ENCODE measurements at places on chromosomes 6 and 20. TPM values are rescaled to one million over a fixed set of nuclear protein-coding genes. Genes with fewer than 3 reads are reported as not detected.

GRCh38 chr20:60583741-60584140 is 625.5 kb downstream of the CDH26 start:
- no peak overlapping the region for H3K27ac ChIP-seq
- no peaks in the 10 kb centered on the region for H3K27me3 ChIP-seq
- DNase-seq, result no peak
- H3K36me3 ChIP-seq, result no peaks in the 10 kb centered on the region
- no peak overlapping the region for H3K4me3 ChIP-seq

GRCh38 chr6:33049323-33050013 is 24.0 kb downstream of the HLA-DPA1 start:
- no peak overlapping the region for H3K4me3 ChIP-seq
- H3K27ac ChIP-seq, result no peak overlapping the region
- no peaks in the 10 kb centered on the region for H3K36me3 ChIP-seq
- peaks cover 2% of the 10 kb centered on the region for H3K27me3 ChIP-seq

- DNase-seq, result peak; percentile 30
- H3K4me1 ChIP-seq, result no peaks in the 10 kb centered on the region
- H3K27ac ChIP-seq, result no peak overlapping the region
- no peak overlapping the region for H3K4me3 ChIP-seq
Measured at GRCh38 chr6:166989427-166990032, 9.7 kb upstream of the CEP43 start.

GRCh38 chr20:391041-391711 is 10.6 kb downstream of the TRIB3 start:
- DNase-seq, result no peak
- H3K27me3 ChIP-seq, result peaks cover 2% of the 10 kb centered on the region
- H3K4me1 ChIP-seq, result no peaks in the 10 kb centered on the region
- H3K36me3 ChIP-seq, result peaks cover 35% of the 10 kb centered on the region

GRCh38 chr6:7528565-7528964 is 12.9 kb upstream of the DSP start:
- DNase-seq, result no peak
- H3K27ac ChIP-seq, result no peak overlapping the region
- peaks cover 4% of the 10 kb centered on the region for H3K4me1 ChIP-seq
- H3K36me3 ChIP-seq, result no peaks in the 10 kb centered on the region
- no peaks in the 10 kb centered on the region for H3K27me3 ChIP-seq

DNA sequence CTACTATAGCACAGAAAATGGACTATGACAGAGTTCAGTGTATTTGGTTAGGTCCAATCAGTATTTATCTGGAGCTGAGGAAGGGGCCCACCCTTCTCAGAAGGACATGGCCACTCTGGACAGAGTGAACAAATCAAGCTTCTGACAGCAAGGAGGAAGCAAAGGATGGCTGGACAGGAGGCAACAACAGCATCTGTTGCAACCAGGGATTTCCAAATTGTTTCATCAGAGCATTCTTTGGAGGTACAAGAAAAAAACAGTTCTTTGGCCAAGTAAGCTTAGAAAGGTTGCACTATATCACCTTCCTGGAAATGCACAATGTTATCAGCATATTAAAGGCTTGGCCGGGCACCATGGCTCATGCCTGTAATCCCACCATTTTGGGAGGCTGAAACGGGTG is 118.7 kb upstream of the SLC22A16 start:
- no peaks in the 10 kb centered on the region for H3K36me3 ChIP-seq
- H3K27me3 ChIP-seq, result no peaks in the 10 kb centered on the region
- no peak for DNase-seq
- no peaks in the 10 kb centered on the region for H3K4me1 ChIP-seq
- H3K27ac ChIP-seq, result no peak overlapping the region
- no peak overlapping the region for H3K4me3 ChIP-seq

DNA sequence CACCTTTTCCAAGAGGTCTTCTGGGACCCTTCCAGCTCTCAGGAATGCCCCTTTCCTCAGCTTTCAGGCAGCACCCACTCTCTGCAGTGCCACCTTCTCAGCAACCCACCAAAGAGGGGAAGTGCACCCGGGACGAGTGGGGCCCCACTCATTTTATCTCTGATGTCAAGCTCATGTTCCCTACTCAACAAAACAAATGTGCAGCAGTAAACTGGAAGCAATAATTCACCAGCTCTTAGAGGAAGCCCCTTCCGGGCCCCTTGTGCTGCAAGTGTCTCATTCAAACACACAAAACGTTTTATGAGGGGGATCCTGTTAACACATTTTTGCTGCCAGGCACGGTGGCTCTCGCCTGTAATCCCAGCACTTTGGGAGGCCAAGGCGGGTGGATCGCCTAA is 13.6 kb downstream of the GFOD1 start:
- no peak for DNase-seq
- peaks cover 38% of the 10 kb centered on the region for H3K36me3 ChIP-seq
- H3K27me3 ChIP-seq, result peaks cover 1% of the 10 kb centered on the region
- peaks cover 16% of the 10 kb centered on the region for H3K4me1 ChIP-seq
- H3K27ac ChIP-seq, result no peak overlapping the region

DNA sequence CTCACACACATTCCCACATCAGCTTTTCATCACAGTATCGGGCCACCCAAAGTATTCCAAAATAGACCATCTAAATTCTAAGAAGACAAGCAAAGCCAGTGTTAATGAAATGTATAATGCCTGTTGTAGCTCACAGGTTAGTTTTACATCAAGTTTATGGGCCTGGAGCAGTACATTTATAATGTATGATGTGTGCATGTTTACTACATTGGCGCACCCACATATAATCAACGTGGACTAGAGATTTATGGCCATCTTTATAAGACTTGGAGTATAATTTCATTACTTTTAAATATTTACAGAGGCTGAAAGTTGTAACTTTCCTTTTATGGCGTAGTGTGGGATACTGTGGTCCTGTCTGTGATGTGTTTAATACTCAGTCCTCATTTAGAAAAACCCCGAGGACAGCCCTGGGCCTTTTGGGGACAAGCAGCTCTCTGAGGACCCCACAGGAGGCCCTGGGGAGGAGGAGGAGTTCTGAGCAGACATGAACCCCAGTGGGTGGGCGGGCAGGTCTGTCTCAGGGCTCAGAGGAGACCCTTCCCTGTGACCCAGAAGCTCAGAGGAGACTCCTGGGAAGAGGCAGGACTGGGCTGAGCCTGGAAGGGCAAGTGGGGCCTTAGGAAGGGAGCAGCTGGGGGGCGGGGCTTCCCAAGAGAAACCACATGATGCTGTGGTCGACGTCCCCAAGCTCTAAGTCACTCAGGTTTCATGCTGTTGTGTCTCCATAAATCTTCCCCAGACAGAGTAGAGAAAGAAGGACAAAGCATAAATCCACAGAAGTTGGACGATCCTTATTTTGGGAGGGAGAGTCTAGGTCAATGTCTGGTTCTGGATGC is 232.1 kb downstream of the PREX1 start:
- H3K36me3 ChIP-seq, result no peaks in the 10 kb centered on the region
- H3K4me1 ChIP-seq, result no peaks in the 10 kb centered on the region
- H3K4me3 ChIP-seq, result no peak overlapping the region

GRCh38 chr6:149212892-149213801 is 104.4 kb upstream of the TAB2 start:
- no peaks in the 10 kb centered on the region for H3K36me3 ChIP-seq
- H3K4me1 ChIP-seq, result peaks cover 9% of the 10 kb centered on the region
- H3K4me3 ChIP-seq, result no peak overlapping the region
- DNase-seq, result no peak
- H3K27me3 ChIP-seq, result no peaks in the 10 kb centered on the region

DNA sequence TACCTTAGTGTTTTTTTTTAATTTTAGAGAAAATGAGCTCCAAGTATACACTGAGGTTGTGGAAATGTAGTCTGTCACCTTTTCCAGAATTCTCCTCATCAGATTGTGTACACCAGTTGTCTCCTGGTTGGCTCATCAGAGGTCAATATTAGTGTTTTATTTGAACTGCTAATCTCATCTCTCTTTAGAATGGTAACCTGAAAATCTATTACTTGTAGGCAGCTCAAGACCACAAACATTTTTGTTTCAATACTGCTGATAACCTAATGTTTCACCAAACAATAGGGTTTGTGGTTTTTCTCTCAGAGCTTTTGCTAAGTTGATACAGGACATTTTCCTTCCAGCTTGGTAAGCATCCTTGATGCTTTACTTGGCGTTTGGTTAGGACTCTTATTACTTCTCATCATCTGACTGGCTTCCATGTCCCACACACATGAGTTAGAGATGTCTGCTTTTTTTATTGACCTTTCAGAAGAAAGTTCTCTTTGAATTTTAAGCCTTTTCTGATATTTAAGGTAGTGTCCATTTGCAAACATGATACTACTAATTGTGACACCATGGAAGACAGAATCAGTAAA is 15.1 kb downstream of the ADGRG6 start:
- H3K4me3 ChIP-seq, result no peak overlapping the region
- no peaks in the 10 kb centered on the region for H3K4me1 ChIP-seq
- H3K27me3 ChIP-seq, result no peaks in the 10 kb centered on the region
- no peak for DNase-seq

GRCh38 chr6:165884813-165885765 is 222.0 kb upstream of the PDE10A start:
- H3K4me1 ChIP-seq, result peaks cover 3% of the 10 kb centered on the region
- H3K27me3 ChIP-seq, result peaks cover 5% of the 10 kb centered on the region
- peak; percentile 90 for DNase-seq
- no peak overlapping the region for H3K4me3 ChIP-seq
- no peak overlapping the region for H3K27ac ChIP-seq
- peaks cover 4% of the 10 kb centered on the region for H3K36me3 ChIP-seq

DNA sequence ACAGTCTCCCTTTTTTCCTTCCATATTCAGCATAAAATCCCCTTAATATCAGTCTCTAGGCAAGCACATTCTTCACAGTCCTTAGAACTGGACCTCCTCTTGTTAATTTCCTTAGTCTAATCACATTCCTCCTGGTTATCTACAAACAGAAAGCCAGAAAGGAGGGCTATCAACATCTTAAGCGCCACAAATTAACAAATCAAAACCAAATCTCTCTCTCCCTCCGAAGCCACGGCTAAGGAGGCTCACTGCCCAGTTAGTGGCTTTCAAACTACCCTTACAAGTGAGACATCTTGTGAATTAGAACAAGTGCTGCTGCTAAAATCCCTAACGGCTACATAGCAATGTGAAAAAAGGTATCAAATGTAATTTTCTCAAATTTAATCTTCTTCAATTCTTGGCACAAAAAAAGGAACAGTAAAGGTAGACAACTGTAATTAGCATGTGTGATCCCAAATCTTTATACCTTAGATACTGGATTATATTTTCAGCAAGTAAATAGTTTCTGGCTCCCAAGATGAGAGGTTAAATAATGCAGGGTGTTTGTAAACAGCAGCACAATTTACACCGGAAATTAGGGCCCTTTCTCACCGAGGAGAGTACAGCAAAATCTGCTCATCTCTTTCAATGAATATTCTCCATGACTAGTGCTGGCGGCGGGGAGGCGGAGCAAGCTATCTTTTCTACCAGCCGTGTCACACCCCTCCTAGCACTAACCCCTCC is 1.4 kb upstream of the TRIM39 start:
- peaks cover 9% of the 10 kb centered on the region for H3K27me3 ChIP-seq
- H3K36me3 ChIP-seq, result peaks cover 24% of the 10 kb centered on the region
- DNase-seq, result no peak
- peak overlapping the region; percentile 97 for H3K4me3 ChIP-seq
- H3K27ac ChIP-seq, result peak overlapping the region; percentile 99

Gene CTAGE9
- total RNA-seq, result not detected

Gene TXLNB
- 0.41 TPM for total RNA-seq

Gene LY6G6D
- not detected for total RNA-seq

Gene MBOAT1
- 10.7 TPM for total RNA-seq

Gene GSTA4
- total RNA-seq, result 16.2 TPM

Gene OR2B6
- not detected for total RNA-seq

Gene GMPR
- total RNA-seq, result 1.8 TPM

Measured in endothelial cell (in vitro differentiated cells).